ENCODE measurements at places on chromosomes 1 and 21.

DNA sequence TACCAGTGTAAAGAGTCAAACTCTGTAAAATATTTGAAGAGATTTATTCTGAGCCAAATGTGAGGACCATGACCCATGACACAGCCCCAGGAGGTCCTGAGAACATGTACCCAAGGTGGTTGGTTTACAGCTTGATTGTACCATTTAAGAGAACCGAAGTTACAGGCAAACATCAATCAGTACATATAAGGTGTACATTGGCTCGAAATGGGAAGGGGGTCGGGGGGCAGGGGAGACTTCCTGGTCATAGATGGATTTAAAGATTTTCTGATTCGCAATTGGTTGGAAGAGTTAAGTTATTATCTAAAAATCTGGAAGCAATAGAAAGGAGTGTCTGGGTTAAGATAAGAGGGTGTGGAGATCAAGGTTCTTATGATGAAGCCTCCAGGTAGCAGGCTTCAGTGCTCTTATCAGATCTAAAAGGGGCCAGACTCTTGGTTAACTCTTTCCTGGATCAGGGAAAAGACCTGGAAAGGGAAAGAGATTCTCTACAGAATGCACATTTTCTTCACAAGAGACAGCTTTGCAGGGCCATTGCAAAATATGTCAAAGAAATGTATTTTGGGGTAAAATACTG lies 47.5 kb upstream of the NTPCR start:
- DNase-seq = no peak

DNA sequence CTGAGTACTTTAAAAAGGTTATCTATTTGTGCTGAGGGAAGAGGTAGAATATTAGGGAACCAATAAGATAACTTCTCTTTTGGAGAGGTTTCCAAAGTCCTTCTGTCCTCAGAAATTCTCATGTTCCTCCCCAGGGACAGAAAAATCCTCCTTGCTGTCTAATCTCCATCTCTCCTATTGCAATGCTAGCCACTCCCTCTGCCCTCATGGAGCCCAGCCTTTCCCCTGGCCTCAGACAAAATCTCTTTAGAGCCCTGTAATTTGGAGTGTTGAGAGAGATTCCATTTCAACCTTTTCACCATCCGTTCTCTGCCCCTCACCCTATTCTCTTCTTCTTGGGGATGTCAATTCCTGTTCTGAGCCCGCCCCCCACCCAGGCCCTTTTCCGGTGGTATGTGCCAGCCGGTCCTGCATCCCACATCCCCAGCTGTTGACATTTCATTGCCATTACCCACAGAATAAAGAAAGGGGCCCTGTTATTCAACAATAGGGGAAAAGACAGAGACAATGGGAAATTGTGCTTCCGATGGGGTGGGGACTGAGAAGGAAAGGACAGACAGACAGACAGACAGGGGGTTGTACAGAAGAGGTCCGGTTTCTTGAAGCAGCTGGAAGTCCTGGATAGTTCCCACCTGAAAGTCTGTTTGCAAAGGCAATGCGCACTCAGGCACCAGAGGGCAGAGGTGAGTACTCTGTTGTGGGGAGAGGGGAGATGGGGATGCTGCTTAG lies at the start of gene HAPLN2:
Gene HAPLN2, plus strand, starts transcription at position 563 of the 729 bp plus-strand sequence. CDS start 4,076 bp downstream, outside the sequence.
- no peak for DNase-seq

DNA sequence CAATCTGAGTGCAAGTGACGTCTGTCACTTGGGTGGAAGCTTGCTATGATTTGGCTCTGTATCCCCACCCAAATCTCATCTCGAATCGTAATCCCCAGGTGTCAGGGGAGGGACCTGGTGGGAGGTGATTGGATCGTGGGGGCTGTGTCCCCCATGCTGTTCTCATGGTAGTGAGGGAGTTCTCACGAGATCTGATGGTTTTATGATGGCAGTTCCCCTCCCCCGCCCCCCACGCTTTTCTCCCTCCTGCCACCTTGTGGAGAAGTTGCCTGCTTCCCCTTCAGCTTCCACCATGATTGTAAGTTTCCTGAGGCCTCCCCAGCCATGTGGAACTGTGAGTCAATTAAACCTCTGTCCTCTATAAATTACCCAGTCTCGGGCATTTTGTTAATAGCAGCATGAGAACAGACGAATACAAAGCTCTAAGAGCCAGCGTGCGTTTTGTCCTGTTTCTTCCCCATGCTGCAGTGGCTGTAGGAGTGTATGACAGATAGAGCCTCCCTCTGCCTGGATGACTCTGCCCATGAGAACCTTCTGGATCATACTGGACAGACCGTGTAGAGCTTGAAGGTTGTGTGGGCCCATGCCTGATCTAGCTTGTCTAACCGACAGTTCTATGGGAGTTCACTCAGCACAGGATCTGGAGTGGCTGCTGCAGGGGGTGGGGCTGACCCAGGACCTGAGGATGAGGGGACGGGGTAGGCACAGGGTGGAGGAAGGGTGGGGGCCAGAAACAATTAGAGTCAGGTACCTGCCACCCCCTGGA lies 139.7 kb upstream of the ERRFI1 start:
- DNase-seq = no peak

GRCh38 chr1:163307479-163308171 lies 14.1 kb upstream of the NUF2 start:
- DNase-seq = peak; percentile 63

GRCh38 chr1:216913976-216914375 lies 190.7 kb upstream of the ESRRG start:
- DNase-seq = no peak

- no peak for DNase-seq
These were observed 4.6 kb downstream of the P3H1 start for GRCh38 chr1:42762269-42762668.

DNA sequence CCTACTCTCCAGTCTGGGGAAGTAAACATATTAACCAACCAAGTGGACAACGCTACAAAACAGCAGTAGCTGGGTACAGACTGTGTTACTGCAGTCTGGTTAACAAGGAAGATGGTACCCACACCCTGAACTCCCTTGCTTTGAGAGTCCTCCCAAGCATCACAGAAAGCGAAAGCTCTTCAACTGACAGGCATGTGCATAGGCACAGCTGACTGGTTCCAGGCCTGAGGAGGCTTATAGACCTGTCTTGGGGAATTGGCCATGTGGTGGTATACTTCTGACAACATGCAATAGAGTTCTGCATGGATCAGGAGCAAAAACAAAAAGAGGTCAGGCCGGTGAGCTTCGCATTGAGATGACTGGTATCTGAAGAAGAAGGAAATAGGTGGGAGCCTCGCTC lies 17.4 kb downstream of the LMX1A start:
- DNase-seq = no peak

GRCh38 chr1:179015396-179015795 lies 10.3 kb upstream of the FAM20B start:
- no peak for DNase-seq

GRCh38 chr1:167573035-167573434 lies 19.5 kb upstream of the CREG1 start:
- no peak for DNase-seq

GRCh38 chr1:198492872-198493271 lies 47.6 kb downstream of the ATP6V1G3 start:
- DNase-seq = peak; percentile 97
